BJ (cell line): ENCODE measurements at places on chromosomes 1 and 21. TPM values are rescaled to one million over a fixed set of nuclear protein-coding genes. Genes with fewer than 3 reads are reported as not detected.

ADCY10 gene
- polyA plus RNA-seq: 0.02 and 0.05 TPM in 2 replicates

CR1 gene
- not detected in 2 replicates for polyA plus RNA-seq

GJA5 gene
- 3.0 and 5.1 TPM in 2 replicates for polyA plus RNA-seq

DNA sequence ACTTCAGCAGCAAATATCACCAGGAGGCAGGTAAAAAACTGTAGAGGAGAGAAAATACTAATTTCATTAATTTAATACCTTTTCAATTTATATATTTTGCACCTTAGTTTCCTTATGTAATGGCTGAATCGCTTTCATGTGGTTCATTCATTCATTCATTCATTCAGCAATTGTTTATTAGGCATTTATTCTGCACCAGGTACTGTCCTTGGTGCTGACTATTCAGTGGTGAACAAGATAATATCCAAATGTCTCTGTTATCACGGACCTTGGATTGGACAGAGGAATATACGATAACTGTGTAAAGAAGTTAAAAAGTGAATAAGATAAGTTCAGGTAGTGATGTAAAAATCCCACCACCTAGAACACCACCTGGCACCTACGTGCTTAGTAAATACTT is 28.8 kb downstream of the TSPAN2 start:
- DNase-seq: no peak

GRCh38 chr1:207397525-207397926 is 56.6 kb upstream of the CR2 start:
- DNase-seq: no peak

GRCh38 chr1:173573596-173573995 is 29.3 kb downstream of the SLC9C2 start:
- no peak for DNase-seq

DNA sequence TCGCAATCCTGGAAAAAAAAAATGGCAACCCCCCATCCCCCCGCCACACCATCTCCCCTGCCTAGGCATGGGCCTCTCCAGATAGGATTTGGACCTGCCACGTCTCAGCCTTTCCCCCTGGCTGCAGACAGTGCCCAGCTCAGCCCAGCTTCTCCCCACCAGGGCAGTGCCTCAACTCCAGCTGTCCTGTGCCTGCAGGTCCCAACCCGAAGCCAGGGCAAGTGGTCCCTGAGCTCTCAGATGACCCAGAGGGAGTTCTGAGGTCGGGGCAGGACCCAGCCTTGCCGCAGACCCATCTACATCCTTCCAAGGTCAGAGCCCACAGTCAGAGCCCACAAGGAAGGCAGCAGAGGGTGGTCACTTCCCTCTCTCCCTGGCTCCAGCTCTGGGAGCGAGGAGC is 86.7 kb upstream of the POU3F1 start:
- DNase-seq: no peak

- no peak for DNase-seq
Measured at GRCh38 chr1:10237157-10237539, 26.8 kb downstream of the KIF1B start.

DNA sequence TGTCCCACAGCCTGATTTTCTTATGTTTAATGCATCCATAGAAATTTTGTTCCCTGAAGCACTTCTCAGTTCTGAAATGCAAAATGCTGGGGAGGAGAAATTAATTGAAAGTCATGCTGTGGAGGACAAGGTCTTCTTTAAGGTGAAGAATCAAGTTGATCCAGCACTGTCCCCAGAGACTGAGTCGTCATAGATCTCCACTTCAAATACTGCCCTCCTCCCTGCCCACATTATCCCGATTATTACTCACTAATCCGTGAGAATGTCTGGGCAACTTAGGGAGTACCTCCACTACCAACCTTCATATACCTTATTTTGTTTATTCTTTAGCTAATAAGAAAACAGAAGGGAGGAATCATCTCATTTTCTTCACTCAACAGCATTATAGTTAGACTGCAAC is 70.0 kb upstream of the FMN2 start:
- DNase-seq: no peak

DNA sequence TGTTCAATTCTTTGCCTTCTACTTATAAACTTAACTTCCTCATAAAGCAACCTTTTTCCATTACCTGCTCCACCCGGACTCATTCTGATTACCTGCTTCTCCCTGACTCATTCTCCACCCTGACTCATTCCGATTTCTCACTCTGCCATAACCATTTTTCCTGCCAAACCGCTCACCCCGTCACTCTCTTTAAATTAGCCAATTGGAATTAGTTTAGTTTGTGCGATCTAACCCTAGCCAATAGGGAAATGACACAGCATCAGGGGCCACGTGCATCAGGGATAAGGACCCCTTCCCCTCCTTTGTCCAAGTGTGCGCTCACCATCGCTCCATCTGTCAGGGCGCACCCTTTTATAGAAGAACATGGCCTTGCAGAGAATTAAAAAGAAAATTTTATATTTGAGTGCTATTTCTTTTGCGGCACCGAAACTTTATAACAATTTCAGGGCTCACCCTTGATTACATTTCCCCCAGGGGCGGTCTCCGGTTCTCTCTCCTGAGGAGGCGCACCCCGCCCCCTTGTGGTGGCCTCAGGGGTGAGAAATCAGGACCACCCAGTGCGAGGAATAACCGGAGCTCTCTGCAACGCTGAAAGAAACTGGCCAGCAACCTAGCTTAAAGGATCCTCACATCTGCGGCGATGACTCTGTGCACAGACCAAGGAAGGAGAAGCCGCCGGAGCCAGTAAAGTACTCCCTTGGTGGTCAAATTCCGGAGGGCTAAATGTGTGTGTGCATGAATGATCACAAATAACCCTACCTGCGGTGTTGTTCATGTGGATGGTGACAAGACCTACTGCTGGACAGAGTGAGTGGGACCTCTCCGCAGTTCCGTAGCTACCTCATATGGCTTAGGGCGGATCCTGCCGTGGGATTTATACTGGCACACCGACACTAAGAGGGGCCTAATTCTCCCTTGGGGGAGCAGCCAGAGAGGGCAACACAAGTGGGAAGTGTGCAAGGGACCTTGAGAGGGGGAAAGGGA is 30.3 kb upstream of the CBR3 start:
- DNase-seq: no peak

DNA sequence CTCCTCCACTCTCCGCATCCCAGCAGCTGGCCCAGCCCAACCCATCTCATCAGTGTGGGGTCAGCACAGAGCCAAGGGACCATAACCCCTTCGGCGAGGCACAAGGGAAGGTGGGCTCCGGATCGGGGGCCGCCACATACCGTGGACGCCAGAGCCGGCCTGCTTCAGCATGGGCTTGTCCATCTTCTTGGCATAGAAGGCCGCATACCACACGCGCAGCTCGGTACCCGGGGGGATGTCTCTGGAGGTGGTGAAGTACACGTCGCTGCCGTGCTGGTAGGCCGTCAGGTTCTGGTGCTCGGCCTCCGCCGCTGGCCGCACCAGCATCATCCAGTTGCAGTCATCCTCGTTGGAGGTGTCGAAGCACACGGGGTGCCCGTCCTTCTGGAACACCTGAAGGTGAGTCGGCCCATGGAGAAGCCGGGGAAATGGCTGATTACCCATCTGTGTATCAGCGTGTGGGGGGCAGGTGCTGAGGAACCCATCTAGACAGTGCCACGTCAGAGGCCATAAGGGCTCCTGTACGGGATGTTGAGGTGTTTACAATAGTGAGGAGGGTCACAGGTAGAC is 24.6 kb downstream of the PRDM15 start:
- no peak for DNase-seq

DNA sequence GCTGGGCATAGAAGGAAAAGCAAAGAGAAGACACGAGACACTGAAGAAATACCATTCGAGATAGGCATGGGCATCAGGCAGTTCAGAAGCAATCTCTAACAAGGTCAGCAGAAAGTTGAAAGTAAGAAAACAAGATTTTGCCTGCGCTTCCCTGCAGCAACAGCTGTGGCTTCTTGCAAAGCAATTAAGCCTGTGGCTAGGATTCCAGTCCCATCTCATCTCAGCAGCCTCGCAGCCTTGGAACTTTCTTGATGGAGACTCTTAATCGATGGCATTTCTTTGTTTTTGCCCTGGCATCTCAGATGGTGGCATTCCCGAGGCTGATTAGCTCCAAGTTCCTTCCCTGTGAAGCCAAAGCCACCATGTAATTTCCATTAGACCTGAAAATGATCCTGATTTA is 64.6 kb upstream of the SPAG17 start:
- no peak for DNase-seq
